ENCODE measurements at places on chromosomes 5 and 9.

- no peak for DNase-seq
Observed at GRCh38 chr9:72119853-72120252, 29.4 kb upstream of the GDA start.

GRCh38 chr9:75935591-75935990 lies 45.1 kb downstream of the PCSK5 start:
- no peak for DNase-seq

DNA sequence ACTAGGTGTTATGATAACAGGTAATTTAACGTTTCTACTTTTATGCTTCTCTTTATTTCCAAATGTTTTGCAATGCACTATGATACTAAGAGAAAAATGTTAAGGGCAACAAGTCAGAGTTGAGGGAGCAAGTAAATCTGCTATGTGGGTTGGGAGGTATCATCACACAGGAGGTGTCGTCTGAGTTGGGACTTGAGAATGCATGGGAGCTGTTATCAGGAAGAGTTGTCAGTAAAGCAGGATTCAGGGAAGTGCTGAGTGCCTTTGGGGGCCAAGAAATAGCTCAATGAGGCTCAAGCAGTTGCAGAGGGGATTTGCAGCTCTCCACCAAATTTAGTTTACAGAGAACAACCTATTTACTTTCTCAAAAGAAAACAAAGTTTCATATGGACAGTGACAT lies 108.0 kb downstream of the PPP2R2B start:
- DNase-seq: no peak

GRCh38 chr9:126482361-126483044 lies 131.2 kb upstream of the LMX1B start:
- DNase-seq: no peak

GRCh38 chr9:123881604-123882003 lies 48.3 kb downstream of the DENND1A start:
- no peak for DNase-seq

- no peak for DNase-seq
Observed at GRCh38 chr5:107990881-107991810, 320.4 kb upstream of the EFNA5 start.

- no peak for DNase-seq
Observed at GRCh38 chr9:72351538-72352453, 13.2 kb downstream of the ZFAND5 start.

GRCh38 chr5:180100621-180101450 lies 29.3 kb upstream of the RNF130 start:
- DNase-seq: no peak

DNA sequence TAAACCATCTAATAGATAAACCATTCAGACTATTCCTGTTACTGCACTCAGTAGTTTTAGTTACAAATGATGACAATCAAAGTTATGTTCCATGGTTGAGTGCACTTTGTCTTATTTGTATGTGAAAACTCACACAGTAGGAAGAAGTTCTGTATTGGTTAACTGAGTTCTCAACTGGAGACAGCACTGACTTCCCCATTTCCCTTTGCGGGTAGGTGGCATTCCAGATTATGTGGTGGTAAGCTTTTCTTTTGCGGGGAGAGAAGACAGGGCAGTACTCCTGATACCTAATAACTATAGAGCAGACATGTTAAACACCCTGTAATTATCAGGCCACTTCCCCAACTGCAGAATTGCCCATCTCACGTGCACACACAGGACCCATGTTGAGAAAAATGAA lies 24.4 kb downstream of the TARS1 start:
- DNase-seq: no peak

DNA sequence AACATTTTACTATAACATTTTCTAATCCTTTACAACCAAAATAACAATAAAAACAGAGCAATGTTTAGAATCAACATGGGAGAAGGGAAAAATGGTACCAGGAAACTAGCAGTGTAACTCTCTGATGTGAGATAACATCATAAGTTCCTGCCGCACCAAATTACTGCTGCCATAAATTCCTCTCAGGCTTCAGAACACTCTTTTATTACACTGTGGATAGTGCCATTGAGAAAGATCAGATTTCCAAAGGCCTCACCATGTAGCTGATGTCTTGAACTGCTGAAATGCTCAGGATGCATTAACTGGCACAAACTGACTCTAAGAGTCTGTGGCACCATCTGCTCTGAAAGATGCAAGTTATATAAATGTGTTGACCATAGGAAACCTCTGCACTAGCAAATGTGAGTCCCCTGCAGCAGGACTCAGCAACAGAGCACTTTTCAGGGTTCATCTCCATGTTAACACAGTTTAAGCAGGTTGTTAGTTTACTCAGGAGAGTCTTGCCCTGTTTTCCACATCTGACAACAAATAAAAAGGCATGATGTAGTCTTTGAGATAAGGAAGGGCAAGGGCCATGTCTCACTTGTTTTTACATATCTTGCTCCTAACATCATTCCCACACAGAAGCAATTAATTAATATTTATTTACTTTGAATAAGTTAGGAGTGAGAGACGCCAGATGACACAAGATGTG lies 218.1 kb downstream of the CETN3 start:
- no peak for DNase-seq

GRCh38 chr9:124859803-124860581 lies 1.8 kb downstream of the RPL35 start:
- no peak for DNase-seq

DNA sequence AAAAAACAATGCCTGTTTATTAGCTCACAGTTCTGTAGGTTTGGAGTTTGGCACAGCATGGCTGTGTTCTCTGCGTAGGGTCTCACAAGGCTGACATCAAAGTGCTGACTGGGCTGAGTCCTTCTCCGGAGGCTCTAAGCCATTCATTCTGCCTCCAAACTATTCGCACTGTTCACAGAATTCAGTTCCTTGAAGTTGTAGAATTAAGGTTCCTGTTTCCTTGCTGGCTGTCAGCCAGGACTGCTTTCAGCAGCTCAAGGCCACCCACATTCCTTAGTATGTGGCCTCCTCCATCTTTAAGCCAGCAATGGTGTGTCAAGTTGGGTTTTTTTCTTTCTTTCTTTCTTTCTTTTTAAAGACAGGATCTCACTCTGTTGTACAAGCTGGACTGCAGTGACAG lies 161.9 kb downstream of the CDH6 start:
- no peak for DNase-seq

- peak; percentile 69 for DNase-seq
Observed at GRCh38 chr5:138752951-138753793, at the start of gene CTNNA1. Gene CTNNA1 (plus strand): TSS chr5:138753425. CDS start chr5:138781925, 28,500 bp downstream.

- no peak for DNase-seq
Observed at GRCh38 chr9:111828193-111828592, 33.5 kb upstream of the SHOC1 start.

DNA sequence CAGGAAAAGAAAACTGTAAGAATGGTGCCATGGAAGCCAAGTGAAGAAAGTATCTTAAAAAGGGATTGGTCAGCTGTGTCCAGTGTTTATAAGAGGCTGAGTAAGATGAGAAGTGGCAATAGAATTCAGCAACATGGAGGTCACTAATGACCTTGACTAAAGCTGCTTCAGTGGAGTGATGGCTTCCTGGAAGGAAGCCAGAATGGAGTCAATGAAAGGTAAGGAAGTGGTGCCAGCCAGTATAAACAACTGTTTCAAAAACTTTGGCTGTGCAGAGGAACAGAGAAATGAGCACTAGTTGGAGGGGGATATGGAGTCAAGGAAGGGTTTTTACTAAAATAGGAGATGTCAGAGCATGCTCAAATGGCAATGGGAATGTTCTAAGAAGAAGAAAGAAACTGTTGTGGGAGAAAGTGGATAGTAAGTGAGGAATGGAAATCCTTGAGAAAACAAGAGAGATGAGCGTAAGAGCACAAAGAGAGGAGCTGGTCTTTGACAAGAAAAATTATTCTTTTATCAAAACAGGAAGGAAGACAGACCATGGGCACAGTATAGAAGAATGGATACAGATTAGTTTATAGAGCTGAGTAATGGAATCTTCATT lies 11.1 kb upstream of the NRG2 start:
- no peak for DNase-seq

- DNase-seq: no peak
Observed at GRCh38 chr9:92474587-92474986, 7.7 kb downstream of the ASPN start.

DNA sequence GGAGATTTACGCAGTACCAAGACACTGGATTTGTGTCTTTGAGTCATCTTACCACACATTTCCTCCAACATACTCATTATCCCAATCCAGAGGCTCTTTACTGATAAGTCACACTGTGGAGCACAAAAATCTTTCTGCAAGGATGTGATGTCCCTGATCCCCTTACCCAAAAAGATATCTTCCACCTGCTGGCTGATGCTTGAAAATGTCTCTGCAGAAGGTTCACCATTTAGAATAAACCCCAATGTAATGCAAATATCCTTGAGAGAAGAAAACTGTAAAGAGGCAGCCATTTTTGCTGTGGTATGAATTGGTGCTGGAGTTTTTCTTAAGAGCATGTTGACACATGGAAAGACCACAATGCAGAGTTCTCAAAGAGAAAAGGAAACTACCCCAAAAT lies 65.7 kb upstream of the RORB start:
- DNase-seq: no peak

DNA sequence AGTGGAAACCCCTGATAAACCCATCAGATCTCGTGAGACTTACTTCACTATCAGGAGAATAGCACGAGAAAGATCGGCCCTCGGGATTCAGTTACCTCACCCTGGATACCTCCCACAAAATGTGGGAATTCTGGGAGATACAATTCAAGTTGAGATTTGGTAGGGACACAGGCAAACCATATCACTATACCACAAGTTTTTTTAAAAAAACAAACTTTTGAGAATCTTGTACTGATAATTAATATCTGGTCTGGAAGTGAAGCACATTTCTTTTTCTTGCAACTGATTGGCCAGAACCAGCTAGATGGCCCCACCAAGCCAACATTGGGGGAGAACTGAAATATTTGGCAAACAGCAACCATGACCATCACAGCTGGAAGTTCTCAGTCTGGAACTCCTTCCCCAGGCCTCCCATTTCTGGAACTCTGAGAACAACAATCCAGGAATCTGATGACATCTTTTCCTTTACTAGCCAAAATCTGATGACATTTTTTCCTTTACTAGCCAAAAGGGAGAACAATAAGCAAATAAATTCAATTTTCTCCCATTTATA lies 51.8 kb upstream of the CDKN2B start:
- DNase-seq: no peak

Measured in activated naive CD8-positive, alpha-beta T cell treated with anti-CD3 and anti-CD28 coated beads, Interleukin-2, amount 50 U/mL, for 24 hours (primary cell).